Esophagus muscularis mucosa (tissue), 4 donors: ENCODE measurements at places on chromosomes 11 and 22. TPM values are rescaled to one million over a fixed set of nuclear protein-coding genes. Genes with fewer than 3 reads are reported as not detected.

Gene PGR
- total RNA-seq: 6.3 TPM

Gene HRAS
- total RNA-seq: 45.7 TPM

Gene SSH3
- 42.3 TPM for total RNA-seq

Gene KIRREL3
- total RNA-seq: 6.5 TPM

Gene NOL12
- total RNA-seq: 14.1 TPM

Gene SHANK3
- total RNA-seq: 7.0 TPM

GRCh38 chr11:73338279-73338678 lies 30.2 kb downstream of the ARHGEF17 start:
- peak overlapping the region; percentile 79 for H3K27ac ChIP-seq
- H3K36me3 ChIP-seq: no peaks in the 10 kb centered on the region
- H3K4me1 ChIP-seq: peaks cover 100% of the 10 kb centered on the region
- no peak overlapping the region for H3K4me3 ChIP-seq

GRCh38 chr11:2362414-2362813 lies 14.7 kb upstream of the CD81 start:
- no peak overlapping the region for H3K4me3 ChIP-seq
- no peaks in the 10 kb centered on the region for H3K36me3 ChIP-seq
- H3K4me1 ChIP-seq: peaks cover 15% of the 10 kb centered on the region
- no peaks in the 10 kb centered on the region for H3K27me3 ChIP-seq
- DNase-seq: no peak

DNA sequence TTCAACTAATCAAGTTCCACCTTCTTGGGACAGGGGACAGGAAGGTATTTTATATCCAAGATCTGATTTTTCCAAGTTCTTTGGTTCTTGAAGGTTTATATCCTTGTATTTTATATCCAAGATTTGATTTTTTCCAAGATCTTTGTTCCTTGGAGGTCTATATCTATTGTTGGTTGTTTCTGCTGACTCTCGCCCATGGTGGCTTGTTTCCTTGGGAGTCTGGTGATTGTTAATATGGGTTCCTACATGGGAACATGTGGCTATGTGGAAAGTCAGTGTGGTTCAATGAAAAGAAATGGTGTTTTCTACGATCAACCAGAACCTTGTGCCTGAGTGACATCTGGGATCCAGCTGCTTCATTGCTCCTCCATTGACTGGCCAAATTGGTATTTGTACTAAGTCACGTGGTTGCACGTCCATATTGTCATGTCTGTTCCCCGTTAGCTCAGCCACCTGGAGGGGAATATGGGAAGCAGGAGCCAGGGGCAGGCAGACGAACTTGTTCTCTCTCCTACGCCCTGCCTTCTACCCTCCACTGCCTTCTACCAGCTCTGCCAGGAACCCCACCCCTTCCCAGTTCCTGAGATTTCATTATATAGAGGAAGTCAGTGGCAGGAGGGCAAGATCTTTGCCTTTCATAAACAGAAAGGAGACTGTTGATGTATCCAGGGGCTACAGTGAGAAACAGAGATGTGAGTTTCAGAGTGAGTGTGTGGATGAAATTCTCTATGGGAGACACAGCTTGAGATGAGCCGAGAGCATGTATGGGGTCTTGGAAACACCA lies 11.1 kb upstream of the CSF2RB start:
- no peaks in the 10 kb centered on the region for H3K27me3 ChIP-seq
- DNase-seq: no peak
- H3K36me3 ChIP-seq: no peaks in the 10 kb centered on the region
- H3K4me1 ChIP-seq: no peaks in the 10 kb centered on the region
- no peak overlapping the region for H3K27ac ChIP-seq

- no peak overlapping the region for H3K27ac ChIP-seq
- H3K4me1 ChIP-seq: no peaks in the 10 kb centered on the region
- no peak overlapping the region for H3K4me3 ChIP-seq
- no peaks in the 10 kb centered on the region for H3K27me3 ChIP-seq
- no peaks in the 10 kb centered on the region for H3K36me3 ChIP-seq
These were observed 525 bp downstream of the SLC22A12 start for GRCh38 chr11:64591257-64592233.

DNA sequence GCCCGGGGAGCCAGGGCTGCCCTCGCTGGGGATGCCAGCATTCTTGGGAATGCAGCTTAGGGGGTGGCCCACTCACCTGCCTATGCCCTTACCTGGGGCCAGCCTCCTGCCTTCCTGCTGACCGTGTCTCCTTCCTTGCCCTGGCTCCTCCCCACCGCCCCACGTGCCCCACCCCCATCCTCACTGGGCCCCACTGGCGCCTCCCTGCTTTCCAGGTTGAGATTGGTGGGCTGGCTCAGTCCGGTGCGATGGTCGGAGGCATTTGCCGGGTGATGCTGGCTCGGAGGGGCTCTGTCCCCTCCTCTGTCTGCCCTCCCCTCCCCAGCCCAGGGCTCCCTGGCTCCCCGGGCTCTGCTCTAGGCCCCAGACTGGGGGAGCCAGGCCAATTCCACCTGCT lies 34.1 kb upstream of the GRAMD4 start:
- no peaks in the 10 kb centered on the region for H3K36me3 ChIP-seq
- peaks cover 70% of the 10 kb centered on the region for H3K4me1 ChIP-seq
- no peak overlapping the region for H3K27ac ChIP-seq
- H3K4me3 ChIP-seq: no peak overlapping the region
- no peak for DNase-seq
- H3K27me3 ChIP-seq: no peaks in the 10 kb centered on the region

- H3K36me3 ChIP-seq: no peaks in the 10 kb centered on the region
- DNase-seq: no peak
- H3K4me3 ChIP-seq: no peak overlapping the region
- H3K27me3 ChIP-seq: no peaks in the 10 kb centered on the region
- peak overlapping the region; percentile 52 for H3K27ac ChIP-seq
These were observed 155.2 kb downstream of the MAML2 start for GRCh38 chr11:96187822-96188221.

DNA sequence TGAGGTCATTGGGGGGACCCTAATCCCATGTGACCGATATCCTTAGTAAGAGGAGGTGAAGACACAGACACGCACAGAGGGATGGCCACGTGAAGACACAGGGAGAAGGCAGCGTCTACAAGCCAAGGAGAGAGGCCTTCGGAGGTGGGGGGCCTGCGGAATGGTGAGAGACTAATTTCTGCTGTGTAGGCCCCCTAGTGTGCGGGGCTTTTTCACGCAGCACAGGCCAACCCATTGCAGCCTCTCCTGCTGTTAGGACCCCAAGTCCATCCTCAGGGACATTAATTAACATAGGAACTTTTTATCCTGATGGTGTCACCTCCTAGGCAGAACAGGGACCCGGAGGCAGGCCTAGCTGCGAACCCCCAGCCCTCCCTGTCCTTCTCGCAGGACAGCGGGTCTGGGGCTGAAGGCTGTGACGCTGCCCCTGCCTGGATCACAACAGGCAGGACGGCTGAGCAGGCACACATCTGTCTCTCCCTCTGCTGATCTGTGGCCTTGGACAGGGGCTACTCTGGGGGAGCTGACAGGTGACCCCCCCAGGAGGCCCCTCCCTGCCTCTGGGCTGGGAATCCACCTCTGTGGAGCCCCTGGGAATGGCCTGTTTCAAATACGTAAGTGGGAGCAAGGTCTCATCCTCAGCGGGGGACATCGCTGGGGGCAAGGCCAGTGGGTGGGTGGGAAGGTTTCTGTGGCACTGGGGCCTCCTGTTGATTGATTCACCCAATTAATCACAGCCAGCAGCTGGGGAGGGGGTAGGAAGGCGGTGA lies 7.9 kb downstream of the ASCL2 start:
- DNase-seq: peak; percentile 75
- no peaks in the 10 kb centered on the region for H3K36me3 ChIP-seq
- no peaks in the 10 kb centered on the region for H3K27me3 ChIP-seq
- no peak overlapping the region for H3K27ac ChIP-seq

- peak overlapping the region; percentile 93 for H3K27ac ChIP-seq
- H3K36me3 ChIP-seq: no peaks in the 10 kb centered on the region
- H3K27me3 ChIP-seq: no peaks in the 10 kb centered on the region
These were observed 734 bp downstream of the C11orf58 start for GRCh38 chr11:16738947-16739815.

- no peaks in the 10 kb centered on the region for H3K4me1 ChIP-seq
- H3K36me3 ChIP-seq: no peaks in the 10 kb centered on the region
- H3K27me3 ChIP-seq: no peaks in the 10 kb centered on the region
- no peak overlapping the region for H3K4me3 ChIP-seq
- no peak overlapping the region for H3K27ac ChIP-seq
These were observed 7.9 kb downstream of the GRAP2 start for GRCh38 chr22:39908737-39909136.

DNA sequence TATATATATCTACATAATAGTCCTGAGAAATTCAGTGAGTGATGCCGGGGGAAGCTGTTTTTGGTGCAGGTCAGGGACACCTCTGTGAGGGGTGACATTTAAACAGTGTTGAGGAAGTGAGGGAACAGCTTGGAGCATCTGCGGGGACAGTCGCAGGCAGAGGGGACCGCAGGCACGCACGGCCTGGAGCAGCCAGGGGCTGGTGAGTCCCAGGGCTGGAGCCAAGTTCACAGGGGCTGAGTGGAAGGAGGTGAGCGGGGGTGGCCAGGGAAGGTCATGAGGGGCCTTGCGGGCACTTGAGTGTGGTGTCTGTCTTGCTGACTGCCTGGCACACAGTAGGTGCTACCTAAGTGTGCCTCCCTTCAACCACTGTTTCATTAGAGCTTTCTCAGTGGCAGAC lies 65.4 kb downstream of the TSPAN18 start:
- no peak for DNase-seq
- H3K4me3 ChIP-seq: no peak overlapping the region
- peak overlapping the region; percentile 56 for H3K27ac ChIP-seq
- H3K4me1 ChIP-seq: peaks cover 78% of the 10 kb centered on the region
